ENCODE measurements at places on chromosomes 12 and 14.

GRCh38 chr12:127480775-127481314, 786.1 kb upstream of the TMEM132C start:
- no peak for DNase-seq

- no peak for DNase-seq
Observed at GRCh38 chr12:87142342-87142741, 886.2 kb upstream of the MGAT4C start.

DNA sequence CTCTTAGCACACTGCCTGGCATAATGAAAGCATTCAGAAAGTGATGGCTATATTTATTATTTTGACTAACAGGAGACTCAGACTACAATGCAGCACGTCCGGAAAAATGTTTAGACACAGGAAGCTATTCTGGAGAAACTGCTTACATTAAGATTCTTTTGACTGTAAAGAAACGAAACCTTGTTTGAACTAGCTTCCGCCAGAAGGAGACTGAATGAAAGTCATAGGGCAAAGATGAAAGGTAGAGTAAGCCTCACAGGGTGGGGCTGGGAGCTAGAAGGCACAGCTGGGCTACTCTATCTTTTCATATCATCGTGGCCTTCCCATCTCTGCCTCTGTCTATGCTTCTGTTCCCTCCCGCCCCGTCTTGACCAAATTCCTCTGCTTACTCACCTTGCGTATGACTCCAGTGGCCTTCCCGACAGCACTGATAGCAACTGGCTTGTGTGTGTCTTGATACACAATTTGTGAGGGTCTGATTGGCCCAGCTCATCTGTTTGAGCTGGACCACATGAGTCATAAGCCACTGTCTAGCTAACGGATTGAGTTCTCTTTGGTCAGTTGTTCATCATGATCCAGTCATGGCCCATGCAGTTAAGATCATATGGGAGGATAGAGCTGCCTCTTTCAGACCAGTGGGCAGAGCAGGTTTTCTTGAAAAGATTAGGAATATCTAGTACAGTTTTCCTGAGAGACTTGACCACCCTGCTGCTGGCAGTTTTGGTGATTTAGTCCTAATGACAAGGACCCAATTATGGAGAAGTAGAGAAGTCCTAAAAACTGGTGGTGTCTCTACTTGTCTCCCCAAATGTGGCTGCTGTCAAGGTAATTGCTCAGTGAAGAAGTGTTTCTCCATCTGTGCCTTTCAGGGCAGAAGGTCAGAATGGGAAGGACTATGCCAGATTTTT, 151.5 kb upstream of the SLC38A2 start:
- peak; percentile 98 for DNase-seq

- peak; percentile 8 for DNase-seq
Observed at GRCh38 chr14:27040552-27040951, 442.7 kb upstream of the NOVA1 start.

- peak; percentile 63 for DNase-seq
Observed at GRCh38 chr12:25241167-25242020, 9.3 kb downstream of the KRAS start.

Measured in iris pigment epithelial cell (primary cell).